MG63 (cell line): ENCODE measurements at places on chromosomes 5 and 9.

- peak; percentile 54 for DNase-seq
These were observed 99.6 kb downstream of the BASP1 start for GRCh38 chr5:17316970-17317459.

DNA sequence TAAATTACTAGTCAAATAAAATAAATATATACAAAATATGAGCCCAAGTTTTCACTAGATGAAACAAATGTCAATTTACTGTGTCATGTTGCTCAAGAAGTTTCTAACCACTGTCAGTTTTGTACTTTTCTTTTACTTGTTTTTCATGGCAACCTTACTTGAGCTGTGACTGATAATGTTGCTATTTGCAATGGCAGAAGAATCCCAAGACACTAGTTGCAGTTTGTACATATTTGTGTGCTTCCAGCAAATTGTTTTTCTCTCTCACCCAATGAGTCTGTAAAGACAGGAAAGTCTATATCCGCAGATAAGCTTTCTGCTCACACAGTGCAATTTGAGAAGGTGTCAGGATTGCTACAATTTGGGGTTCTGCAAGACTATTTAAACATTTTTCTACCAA lies 338.6 kb upstream of the PCSK5 start:
- no peak for DNase-seq

DNA sequence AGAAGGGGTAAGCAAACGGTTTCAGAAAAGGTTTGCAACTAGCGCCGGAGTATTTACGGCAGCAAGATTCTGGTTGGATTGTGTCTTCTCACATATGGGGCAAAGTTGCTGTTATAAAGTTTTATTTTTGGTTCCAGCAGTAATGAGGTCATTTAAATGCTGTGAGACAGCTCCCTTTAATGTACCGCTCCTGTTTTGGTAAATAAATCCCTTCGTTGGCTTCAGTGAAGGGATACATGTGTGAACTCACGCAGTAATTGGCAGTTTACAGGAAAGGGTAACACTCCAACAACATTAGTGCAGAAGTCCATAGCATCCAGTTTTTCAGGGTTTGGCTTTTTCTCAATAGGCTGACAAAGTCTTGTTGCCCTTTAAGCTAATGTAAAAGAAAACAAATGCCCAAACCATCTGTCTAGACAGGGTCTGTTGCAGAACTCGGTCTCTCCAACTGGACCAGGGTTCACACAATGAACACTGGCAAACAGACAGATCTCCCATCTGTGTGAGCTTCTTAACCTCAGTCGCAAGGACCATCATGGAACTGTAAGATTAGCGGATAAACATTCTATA lies 184.0 kb downstream of the GOLPH3 start:
- DNase-seq: peak; percentile 19

- no peak for DNase-seq
These were observed 209.8 kb downstream of the CDH12 start for GRCh38 chr5:22643356-22643755.

- DNase-seq: no peak
These were observed 98.2 kb upstream of the PRR16 start for GRCh38 chr5:120365656-120366446.

DNA sequence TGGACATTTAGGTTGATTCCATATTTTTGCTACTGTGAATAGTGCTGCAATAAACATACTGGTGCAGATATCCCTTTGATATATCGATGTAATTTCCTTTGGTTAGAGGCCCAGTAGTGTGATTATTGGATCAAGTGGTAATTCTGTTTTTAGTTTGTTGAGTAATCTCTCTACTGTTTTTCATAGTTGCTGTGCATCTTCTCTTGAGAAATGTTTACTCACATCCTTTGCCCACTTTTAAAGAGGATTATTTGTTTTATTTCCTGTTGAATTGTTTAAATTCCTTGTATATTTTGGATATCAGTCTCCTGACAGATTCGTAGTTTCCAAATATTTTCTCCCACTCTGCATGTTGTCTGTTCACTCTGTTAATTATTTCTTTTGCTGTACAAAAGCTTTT lies 352.6 kb upstream of the TARS1 start:
- DNase-seq: no peak
